ENCODE measurements at places on chromosomes 1 and 21.
A peak's percentile ranks its signal among the peaks of the same experiment; 100 is the strongest.

- DNase-seq = peak; percentile 60
Measured at GRCh38 chr1:190754666-190755065, 277.0 kb upstream of the BRINP3 start.

- peak; percentile 21 for DNase-seq
Measured at GRCh38 chr1:38045401-38046332, 926 bp downstream of the POU3F1 start.

DNA sequence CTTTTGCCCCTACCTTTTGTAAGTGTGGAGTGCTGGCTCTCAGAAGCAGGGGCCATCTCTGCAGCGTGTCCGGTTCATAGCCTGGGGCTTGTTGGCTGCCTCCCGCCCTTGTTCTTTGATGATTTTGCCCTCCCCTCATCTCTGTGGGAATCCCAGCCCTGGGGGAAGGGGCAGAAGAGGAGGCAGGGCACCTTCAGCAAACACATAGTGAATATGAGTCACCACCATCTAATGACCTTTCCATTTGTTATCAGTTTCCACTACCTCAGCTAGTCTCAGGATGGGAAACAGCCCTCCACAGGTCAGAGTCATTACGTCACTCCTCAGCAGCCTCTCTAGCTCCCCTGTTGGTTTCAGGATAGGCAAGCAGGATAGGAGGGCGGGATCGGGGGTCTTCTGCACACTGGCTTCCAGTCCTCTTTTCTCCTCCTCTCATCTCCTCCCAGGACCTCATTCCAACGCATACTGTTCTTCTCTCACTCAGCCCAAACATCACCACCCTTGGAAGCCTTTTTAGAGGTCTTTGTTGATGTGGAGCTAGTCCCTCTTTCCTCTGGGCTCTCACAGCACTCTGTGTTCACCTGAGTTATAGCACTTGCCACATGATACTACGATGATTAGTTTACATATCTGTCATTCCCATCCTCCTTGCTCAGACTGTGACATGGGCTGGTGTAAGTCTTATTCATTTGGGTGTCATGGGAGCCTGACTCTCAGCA, 15.8 kb downstream of the GADD45A start:
- peak; percentile 70 for DNase-seq

- no peak for DNase-seq
Measured at GRCh38 chr1:55468142-55468795, 253.1 kb upstream of the USP24 start.

DNA sequence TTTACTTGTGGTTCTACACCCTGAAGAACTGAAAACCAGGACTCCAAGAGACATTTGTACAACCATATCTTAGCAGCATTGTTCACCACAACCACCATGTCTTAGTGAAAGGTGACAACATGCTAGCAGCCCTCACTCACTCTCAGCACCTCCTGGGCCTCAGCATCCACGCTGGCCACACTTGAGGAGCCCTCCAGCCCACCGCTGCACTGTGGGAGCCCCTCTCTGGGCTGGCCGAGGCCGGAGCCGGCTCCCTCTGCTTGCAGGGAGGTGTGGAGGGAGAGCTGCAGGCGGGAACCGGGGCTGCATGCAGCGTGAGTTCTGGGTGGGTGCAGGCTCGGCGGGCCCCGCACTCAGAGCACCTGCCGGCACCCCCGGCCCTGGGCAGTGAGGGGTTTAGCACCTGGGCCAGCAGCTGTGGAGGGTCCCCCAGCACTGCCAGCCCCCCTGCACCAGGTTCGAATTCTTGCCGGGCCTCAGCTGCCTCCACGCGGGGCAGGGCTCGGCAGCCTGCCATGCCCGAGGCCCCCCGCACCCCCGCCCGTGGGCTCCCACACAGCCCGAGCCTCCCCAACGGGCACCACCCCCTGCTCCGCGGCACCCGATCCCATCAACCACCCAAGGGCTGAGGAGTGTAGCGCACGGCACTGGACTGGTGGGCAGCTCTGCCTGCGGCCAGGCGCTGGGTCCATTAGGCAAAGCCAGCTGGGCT, 9.2 kb downstream of the C1orf159 start:
- no peak for DNase-seq

DNA sequence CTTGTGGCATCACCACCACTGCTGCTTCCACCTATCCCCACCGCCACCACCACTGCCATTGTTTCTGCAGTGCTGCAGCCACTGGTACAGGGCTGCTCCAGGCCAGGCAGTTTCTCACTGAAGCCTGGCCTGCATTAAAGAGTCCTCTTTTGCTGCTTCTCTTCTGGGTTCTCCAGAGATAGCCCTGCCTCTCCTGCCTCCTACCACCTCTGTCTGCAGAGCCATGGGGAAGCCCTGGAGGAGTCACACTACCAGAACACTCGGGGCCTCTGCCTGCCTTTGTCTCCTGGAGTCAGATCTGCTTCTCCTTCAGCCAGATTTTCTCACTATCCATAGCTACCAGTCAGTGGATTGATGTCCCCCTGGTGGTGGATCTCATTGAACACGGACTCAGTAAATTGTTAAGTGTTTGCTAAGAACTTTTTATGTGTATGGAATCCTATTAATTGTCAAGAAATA, 37.7 kb upstream of the DDAH1 start:
- peak; percentile 71 for DNase-seq

GRCh38 chr1:111976332-111976731, 13.1 kb downstream of the KCND3 start:
- DNase-seq = peak; percentile 79

DNA sequence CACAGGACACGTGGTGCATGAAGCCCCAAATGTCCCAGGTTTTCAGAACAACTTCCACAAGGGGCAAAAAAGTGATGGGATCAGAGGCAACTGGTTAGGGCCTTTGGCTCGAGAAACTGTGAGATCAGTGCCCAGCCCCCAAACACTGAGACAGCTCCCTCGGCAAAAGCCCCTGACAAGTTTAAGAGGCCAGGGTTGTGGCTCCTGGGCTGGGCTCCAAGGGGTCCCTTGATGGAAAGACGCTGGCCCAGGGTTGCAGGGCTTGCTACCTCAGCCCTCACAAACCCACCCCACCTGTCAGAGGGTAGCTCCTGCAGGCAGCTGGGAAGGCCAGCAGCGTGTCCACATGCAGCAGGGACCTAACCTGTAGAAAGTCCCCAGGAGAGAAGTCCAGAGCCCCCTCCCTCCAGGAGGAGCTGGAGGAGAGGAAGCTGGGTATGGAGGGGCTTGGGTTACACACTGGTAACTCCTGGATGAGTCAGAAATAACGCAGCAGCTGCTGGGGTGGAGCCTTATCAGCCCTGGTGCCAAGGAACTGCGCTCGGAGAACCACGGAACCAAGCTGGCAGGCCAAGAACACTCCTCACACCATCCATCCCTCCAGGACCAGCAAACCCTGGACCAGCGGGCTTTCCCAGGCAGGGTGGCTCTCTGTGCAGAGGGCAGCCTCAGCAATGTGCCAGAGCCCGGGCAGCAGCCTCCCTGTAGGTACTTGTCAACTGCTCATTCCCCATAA, 37.5 kb downstream of the CTNNBIP1 start:
- DNase-seq = peak; percentile 77

DNA sequence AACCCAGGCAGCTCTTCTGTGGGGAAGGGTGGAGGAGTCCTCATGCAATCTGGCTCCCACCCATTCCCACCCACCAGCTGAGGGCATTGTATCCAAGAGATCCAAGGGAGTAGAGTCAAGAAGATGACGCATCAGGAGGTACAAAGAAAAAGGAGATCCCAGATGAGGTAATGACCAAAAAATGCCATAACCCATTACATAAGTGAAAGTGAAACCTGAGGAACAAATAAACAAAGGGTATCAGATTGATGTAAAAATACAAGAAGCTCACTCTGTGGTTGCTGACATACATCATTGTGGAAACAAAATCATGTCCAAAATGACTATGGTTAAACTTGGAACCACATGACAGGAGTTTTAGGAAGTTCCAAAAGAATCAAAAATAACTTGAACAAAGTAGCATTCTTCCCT, 42.5 kb downstream of the CCN1 start:
- peak; percentile 68 for DNase-seq

GRCh38 chr21:46399129-46399528, 59.6 kb upstream of the DIP2A start:
- no peak for DNase-seq

- no peak for DNase-seq
Measured at GRCh38 chr1:53695116-53695515, 43.8 kb downstream of the GLIS1 start.

GRCh38 chr21:15514073-15514946, 215.5 kb upstream of the USP25 start:
- DNase-seq = no peak

DNA sequence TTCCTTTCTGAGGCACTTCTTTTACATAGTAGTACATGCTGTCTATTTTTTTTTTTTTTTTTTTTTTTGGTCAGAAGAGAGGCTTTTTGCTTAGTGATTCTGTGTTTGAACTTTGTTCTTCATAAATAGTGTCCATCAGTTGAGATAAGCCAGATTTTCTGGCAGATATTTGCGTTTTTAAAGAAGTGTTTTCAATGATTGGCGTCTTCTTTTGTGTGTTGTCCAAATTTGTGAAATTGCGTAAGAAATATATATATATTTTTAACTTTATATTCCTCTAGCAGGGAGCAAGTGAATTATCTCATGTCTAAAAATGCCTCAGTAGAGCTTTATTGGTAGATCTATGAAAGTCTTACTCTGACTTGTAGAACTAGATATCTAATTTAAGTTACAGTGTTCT, 28.3 kb downstream of the NEK7 start:
- DNase-seq = no peak

DNA sequence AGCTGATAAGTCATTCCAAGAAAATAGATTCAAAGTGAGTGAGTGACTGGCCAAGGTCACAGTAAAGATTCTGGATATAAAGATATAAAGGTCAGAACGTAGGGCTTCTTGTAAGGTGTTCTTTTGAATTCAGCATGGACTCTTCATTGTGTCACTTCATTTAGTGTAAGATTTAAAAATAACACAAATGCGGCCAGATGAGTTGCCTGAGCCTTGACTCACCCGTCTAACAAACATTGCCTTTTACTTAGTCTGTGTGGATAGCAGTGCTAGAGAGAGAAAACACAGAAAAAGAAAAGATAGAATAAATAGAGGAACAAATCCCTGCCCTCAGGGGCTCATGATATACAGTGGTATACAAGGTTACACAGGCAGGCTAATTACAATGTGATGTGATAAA, 223.4 kb downstream of the PLPP3 start:
- DNase-seq = no peak

DNA sequence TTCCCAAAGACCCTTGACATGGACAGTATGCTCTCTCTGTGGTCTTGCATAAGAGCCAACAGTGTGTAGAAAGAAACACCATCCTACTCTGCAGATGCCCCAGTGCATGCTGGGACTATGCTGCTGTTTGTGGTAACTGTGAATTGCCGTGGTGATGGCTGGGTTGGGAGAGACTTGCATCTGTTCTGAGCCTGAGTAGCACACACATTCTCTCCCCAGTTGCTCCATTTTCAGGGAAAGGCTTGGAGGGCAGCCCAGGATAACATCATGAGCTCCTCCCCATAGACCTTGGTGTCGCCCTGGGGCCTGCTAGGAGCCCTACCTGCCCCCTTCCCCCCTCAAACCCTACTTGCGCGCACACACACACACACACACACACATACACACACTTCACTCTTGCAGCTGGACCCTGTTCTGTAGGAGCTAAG, 120.9 kb upstream of the IPO9 start:
- no peak for DNase-seq

DNA sequence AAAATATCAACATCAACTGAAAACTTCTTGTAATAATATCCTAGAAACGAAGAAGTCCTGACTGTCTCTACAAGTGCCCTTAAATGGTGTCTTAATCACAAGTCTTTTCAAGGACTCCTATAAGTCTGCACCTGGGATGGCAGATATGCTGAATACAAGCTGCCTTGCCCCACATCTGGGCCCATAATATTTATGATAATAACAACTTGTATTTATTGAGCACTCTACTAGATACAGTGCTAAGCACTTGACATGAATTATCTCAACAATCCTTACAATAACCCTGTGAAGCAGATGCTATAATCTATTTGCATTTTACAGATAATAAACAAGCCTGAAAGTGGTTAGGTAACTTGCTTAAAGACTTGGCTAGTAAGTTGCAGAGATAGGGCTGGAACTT, 78.0 kb upstream of the ZNF648 start:
- no peak for DNase-seq

- DNase-seq = no peak
Measured at GRCh38 chr21:26883768-26884167, 38.6 kb upstream of the ADAMTS1 start.

- no peak for DNase-seq
Measured at GRCh38 chr1:52056937-52057231, 789 bp downstream of the BTF3L4 start.

DNA sequence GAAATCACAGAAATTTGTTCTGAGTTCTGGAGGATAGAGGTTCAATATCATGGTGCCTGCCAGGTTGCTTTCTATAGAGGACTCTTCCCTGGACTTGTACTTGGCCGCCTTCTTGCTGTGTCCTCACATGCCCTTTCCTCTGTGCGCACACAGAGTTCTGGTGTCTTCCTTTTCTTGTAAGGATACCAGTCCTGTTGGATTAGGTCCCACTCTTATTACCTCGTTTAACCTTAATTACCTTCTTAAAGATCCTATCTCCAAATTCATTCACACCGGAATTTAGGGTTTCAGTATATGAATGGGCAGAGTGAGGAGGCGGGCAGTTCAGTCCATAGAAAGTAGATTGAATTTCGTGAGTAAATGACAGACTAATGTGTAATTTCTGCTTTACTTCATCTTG, 413.9 kb downstream of the NCAM2 start:
- DNase-seq = no peak

DNA sequence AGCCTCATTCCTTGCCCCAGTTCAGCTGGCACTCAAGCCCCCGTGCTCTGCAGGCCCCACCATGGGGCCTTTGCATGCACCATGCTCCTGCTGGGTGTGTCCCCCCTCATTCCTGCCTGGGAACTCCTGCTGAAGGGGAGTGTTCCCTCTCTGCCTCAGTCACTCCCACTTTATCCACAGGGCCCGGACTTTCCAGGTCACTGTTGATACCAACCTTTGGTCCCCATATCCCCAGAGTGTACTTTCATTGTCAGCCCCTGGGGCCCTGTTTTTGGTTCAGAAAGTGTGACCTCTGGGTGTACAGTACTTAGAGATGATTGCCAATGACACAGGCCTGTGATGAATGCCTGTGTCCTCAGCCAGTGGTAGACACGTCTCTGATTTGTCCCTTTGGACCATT, 2.9 kb downstream of the TTC22 start:
- DNase-seq = no peak

GRCh38 chr21:38822778-38823238, 17.1 kb downstream of the ETS2 start:
- DNase-seq = no peak

- DNase-seq = peak; percentile 63
Measured at GRCh38 chr1:77540501-77541161, 141.8 kb downstream of the ZZZ3 start.

GRCh38 chr1:57109247-57109646, 143.4 kb upstream of the C8B start:
- DNase-seq = no peak

GRCh38 chr1:109299558-109300343, 7.1 kb downstream of the MYBPHL start:
- no peak for DNase-seq

DNA sequence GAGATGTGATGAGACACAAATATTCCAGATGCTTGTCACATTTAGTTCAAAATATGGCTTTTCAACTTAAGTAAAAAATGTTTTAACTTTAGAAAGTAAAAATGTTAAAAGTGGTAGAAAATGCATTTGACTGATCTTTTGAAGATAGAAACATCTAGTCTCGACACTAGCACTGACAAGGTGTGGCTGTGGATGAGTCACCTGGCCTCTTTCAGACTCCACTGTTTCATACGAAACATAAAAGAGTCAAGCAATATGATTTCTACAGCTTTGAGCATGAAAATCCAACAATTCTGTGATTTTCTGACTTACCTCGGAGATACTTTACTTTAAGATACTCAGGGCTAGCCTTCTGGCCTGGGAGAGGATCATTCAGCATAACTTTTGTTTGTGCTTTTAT, 47.7 kb downstream of the TTC13 start:
- peak; percentile 46 for DNase-seq
